IPS DF 6.9 (cell line): ENCODE measurements at places on chromosomes 5 and 9.

- no peak for DNase-seq
These were observed 53.2 kb downstream of the FAM114A2 start for GRCh38 chr5:153985498-153985897.

- DNase-seq: no peak
These were observed 178.5 kb downstream of the C9orf152 start for GRCh38 chr9:110029429-110029955.

- no peak for DNase-seq
These were observed 119.0 kb downstream of the ZCCHC7 start for GRCh38 chr9:37239224-37239859.

DNA sequence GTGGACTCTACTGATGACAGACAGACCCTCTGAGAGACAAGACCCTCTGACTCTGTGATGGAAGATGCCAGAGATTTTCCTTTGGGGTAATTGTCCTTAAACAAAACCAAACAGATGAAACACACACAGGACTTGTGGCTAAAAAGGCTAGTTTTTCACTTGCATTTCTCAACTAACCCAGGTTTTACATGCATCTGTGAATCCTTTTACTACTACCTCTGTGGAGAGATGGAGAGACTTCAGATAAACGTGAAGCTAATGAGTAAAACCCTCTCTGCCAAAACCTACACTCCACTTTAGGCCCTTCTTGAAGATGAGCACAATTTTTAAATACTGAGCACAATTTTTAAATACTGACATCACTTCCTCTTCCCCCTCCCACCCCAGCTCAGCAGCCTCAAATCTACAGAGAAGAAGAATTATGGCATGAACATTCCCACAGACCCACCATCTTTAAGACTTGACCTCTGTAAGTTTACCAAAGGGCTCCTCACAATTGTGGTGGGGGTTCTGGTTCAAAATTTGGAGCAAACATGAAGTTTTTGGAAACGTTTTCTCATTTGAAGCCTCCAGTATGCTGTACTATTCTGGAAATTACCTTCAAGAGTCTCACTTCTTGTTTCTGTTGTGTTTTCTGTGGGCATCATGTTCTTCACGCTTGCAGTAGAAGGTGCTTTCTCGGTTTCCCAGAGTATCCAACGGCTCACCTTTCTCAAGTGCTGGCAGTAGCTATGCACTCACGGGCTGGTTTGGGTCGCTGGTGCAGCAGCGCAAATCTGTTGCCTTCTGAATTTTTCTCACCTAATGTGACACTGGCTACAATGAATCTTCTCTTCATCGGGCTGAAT, 42.7 kb downstream of the ACER2 start:
- no peak for DNase-seq

- DNase-seq: no peak
These were observed 1.6 kb upstream of the ENHO start for GRCh38 chr9:34524349-34524748.

GRCh38 chr9:1051584-1052275, 1.6 kb downstream of the DMRT2 start:
- no peak for DNase-seq

GRCh38 chr5:6819521-6819920, 106.3 kb downstream of the TENT4A start:
- DNase-seq: peak; percentile 18

- no peak for DNase-seq
These were observed 48.5 kb downstream of the NEK6 start for GRCh38 chr9:124306098-124306735.

DNA sequence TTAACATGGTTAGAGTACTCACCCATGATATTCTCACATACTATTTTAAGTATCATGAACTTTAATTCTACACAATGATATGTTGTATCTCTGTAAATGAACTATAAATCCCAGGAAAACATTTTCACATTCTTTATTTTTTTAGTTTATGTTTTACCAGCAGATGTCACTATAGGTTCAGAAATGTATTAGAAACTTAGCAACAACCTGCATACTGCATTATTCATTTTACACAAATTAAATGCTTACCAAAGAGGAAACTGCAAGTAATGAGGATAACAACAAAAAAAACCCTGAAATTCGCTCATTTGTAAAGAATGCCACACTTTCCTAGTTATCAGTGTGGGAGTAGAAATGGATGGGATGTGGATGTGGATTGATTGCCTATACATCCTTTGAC, 217.5 kb upstream of the OTULINL start:
- no peak for DNase-seq

DNA sequence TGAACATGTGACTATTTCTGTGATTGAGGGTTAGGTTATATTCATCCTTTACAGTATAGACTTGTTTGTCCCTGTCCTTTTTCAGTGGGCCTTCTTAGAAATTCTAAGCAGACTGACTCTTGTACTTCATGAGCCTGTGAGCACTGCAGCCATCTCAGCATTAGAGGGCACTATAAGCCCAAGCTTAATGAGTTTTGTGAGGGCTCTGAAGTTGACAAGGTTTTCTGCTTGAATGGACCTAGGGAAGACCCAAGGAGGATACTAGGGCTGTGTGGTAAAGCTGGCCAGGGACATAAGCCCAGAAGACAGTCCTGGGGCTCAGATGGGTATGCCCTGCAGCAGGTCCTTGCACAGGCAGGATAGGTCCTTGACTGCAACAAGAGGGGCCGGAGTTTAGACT, 126.5 kb downstream of the MRPS30 start:
- DNase-seq: peak; percentile 74
